CD8-positive, alpha-beta T cell (primary cell): ENCODE measurements at places on chromosomes 7 and 10.
A peak's percentile ranks its signal among the peaks of the same experiment; 100 is the strongest.

GRCh38 chr10:96768136-96768535 is 47.8 kb upstream of the PIK3AP1 start:
- no peak for DNase-seq

DNA sequence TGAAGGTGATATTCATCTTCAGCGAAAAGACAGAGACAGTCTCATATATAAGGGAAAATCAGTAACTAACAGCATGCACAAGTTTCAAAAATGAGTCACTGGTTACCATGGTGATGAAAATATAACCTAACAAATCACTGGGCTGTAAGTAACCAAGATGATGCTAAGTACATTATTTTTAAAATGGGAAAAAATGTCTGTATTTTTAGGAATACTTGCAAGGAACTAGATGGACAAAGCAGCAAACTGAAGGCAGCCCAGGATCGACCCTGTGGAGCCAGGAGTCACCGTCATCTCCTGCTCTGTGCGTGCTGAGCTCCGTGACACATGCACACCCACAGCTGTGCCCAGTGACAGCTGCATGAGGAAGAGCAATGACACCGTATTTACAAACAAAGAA is 137.3 kb downstream of the ELMO1 start:
- DNase-seq: no peak

DNA sequence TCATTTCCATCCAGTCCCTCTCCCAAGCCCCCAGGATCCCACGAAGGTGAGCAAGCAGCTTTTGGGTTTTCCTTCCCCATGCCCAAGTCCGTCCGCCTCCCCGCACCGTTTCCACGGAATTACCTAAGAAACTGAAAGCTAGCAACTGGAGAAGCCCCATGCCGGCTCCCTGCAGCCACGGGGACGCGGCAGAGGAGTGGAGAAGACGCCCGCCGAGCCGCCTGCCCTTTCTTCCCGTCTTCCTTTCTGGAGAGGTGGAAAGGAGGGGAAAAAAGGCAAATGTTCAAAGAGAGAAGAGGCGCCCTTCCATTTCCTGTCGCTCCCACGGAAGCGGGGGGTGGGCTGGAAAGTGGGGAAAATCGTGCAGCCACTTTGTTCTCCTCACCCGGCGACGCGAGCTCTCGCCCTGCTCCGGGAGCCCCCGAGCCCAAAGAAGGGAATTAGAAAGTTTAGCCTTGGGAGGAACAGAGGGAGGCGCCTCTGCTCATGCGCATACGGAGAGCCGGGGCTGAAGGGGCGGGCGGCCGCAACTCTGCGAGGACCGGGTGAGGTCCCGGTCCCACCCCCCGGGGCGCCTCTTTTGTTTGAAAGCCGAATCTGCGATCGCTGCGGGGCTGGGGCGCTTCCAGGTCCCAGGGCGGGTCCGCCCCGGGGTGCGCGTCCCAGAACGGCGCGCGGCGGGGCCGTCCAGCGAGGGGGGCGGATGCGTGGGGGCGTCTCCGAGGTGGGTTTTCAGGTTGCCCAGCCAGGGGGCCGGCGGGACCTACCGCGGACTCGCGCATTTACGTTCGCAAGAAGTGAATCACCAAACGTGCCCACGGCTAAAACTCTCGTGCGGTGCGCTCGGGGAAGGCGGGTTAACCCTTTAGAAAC is at the start of gene LAMB1:
LAMB1 (minus strand) TSS at position 436 of the 873 bp plus-strand sequence; CDS start at position 160, 276 bp downstream.
- no peak for DNase-seq

DNA sequence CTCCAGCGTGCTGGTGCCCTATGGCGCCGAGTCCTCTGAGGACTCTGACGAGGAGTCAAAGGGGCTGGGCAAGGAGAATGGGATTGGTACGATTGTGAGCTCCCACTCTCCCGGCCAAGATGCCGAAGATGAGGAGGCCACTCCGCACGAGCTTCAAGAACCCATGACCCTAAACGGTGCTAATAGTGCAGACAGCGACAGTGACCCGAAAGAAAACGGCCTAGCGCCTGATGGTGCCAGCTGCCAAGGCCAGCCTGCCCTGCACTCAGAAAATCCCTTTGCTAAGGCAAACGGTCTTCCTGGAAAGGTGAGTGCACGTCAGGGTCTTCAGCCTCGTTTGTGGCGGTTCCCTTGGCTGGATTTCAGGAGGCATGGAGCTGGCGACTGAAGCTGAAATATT is 118.8 kb downstream of the ANKRD61 start:
- DNase-seq: no peak

DNA sequence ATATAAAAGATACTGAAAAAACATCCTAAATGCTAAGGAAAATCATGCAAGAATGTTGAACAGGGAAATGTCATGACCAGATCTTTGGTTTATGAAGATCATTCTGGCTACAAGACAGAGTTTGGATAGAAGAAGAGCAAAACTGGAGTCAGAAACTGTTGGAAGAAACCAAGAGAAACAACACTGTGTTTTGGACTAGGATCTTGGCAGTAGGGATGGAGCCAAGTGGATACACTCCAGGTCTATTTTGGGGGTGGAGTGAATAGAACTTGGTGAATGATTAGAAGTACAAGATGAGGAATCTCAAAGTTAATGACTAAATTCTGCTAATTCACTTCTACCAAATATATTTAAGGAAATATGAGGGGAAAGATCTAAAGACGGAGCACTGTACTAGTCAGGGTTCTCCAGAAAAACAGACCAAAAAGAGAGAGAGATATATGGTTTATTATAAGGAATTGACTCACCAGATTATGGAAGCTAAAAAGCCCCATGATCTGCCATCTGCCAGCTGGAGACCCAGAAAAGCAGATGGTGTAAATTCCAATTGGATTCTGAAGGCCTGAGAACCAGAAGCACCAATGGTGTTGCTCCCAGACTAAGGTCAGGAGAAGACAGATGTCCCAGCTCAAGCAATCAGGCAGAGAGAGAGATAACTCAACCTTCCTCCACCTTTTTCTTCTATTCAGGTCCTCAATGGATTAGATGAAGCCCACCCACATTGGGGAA is 254.9 kb downstream of the TRIL start:
- DNase-seq: no peak

GRCh38 chr7:120108376-120108775 is 164.6 kb upstream of the KCND2 start:
- no peak for DNase-seq

GRCh38 chr10:29635711-29636144 is 957 bp upstream of the SVIL start:
- peak; percentile 53 for DNase-seq

DNA sequence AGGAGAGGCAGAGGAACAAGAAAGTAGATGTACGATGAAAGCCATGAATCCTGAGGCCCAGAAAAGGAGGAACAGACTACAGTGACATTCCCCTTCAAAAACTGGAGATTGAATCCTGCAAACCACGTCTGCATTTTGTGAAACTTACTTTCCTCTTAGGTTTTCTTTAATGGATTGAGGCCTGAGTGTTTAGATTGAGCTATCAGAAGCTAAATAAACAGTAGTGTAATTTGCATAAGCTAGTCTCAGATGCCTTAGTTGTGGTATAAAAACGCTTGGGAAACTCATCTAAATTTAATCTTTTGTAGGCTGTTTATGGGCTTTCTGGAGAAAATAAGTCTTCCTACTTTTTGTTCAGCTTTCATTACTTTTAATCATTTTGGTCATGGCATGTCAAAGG is 94.8 kb upstream of the HDAC9 start:
- no peak for DNase-seq

- DNase-seq: no peak
Measured at GRCh38 chr10:71725998-71726579, 6.5 kb upstream of the C10orf105 start.

DNA sequence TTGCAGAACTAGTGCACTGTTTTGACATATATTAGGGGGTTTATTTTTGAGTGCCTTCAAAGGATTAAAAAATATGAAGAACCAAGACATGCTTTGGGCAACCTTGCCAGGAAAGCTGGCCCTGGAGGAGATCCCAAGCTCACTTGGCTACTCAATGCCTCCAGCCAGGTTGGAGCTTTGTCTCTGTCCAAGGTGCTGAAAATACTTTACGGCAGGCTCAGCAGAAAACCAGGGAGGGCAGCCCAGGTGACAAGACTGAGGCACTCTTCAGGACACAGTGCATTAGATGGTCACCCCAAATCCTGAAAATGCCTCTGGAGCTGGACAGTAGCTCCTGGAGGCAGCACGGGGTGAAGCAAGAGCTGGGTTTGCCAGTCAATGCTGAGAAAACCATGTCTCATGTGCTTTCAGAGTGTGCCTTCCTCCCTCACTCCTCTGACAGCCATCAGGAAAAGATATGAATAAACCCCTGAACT is 5.8 kb upstream of the KCNH2 start:
- DNase-seq: no peak

GRCh38 chr7:134888141-134888740 is 98.1 kb upstream of the AGBL3 start:
- no peak for DNase-seq
